ENCODE measurements at places on chromosomes 1 and 21.

DNA sequence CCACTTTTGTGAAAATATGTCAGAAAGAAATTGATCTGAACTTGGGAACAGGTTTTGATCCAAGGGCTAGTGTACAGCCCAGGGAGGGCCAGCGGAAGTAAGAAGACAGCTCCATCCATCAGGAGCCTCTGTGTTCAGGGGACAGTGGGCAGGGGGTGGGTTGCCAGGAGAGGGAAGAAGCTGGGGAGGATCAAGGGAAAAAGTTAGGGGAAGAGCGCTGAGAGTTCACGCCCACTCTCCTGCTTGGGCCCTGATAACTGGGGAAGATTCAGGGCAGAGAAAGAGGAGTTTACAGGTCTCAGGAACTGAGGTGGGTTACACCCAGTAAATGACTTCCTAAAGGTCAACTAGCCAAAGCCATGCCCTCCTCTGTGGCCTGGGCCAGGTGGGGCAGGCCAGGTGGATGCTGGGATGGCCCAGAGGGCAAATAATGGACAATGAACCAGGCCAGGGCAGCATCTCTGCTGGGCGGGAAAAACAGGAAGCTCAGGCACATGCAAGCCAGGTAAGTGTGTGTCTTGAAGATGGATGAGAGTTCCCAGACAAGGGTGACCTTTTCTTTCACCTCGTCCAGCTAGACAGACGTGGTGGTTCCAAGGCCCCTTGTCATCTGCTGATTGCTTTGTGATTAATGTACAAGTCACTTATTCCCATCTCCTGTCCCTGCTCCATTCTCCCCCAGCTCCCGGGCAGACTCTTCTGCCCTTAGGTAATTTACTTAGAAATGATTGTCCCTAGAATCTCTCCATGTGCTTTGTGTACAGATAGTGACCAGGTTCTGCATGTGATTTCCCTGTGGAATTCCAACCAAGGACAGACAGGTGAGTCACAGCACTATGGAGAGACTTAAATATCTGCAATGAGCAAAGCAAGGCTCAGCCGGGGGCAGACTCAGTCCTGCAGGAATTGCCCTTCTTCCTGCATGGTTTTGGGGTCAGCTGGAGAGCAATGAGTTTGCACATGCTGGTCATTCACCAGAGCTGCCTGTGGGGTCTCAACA is 57.0 kb downstream of the MDM4 start:
- no peak for DNase-seq

GRCh38 chr1:30758785-30759380 is 1.3 kb upstream of the LAPTM5 start:
- peak; percentile 18 for DNase-seq

- no peak for DNase-seq
Measured at GRCh38 chr1:224689374-224689773, 73.3 kb downstream of the CNIH3 start.

DNA sequence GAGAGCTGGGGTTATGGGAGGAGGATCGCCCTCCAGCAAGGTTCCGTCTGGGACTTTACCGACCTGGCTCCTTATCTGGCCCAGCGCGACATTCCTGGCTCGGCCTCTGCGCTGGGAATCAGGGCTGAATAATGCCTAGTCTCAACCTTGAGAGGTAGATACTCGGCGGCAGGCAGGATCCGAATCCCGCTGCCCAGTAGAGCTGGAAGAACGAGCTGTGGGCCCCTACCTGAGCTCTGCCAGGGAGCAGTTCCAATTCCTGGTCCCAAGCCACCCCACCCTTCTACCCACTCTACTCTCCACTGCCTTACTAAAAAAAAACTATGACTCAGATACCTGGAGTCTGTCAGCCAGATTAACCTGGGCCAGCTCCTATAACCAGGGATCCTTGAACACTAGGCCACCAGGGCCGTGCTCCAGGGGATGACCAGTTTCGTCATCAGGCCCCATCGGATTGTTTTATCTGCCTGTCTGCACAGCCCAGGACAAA is 53.6 kb downstream of the RHBG start:
- DNase-seq = no peak

DNA sequence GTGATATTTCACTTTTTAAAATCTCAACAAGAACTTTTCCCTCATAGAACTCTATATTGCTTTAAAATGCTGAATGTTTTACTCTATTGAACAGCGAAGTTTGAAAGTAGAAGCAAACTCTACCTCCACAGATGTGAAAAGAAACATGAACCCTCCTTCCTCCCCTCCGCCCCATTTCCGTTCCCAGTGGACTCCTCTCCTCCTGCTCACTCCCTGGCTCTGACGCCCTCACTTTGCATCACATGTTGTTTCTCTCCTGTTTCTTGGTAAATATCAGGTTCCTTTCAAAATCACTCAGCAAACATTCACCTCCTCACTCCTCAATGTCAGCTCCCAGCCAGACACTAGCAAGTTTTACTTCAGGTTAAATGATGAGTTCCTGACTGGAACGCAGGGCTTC is 34.6 kb downstream of the KCNH1 start:
- DNase-seq = no peak

- DNase-seq = peak; percentile 19
Measured at GRCh38 chr1:221704306-221704705, 37.6 kb downstream of the DUSP10 start.

GRCh38 chr1:36988741-36989193 is 45.5 kb downstream of the GRIK3 start:
- no peak for DNase-seq

GRCh38 chr1:22282364-22282995 is 139.6 kb upstream of the WNT4 start:
- no peak for DNase-seq

GRCh38 chr1:52386458-52386857 is 17.8 kb downstream of the ORC1 start:
- no peak for DNase-seq

GRCh38 chr1:220893701-220894024 is 14.4 kb downstream of the HLX start:
- DNase-seq = no peak

GRCh38 chr21:14243874-14244273 is 27.9 kb downstream of the RBM11 start:
- DNase-seq = no peak

DNA sequence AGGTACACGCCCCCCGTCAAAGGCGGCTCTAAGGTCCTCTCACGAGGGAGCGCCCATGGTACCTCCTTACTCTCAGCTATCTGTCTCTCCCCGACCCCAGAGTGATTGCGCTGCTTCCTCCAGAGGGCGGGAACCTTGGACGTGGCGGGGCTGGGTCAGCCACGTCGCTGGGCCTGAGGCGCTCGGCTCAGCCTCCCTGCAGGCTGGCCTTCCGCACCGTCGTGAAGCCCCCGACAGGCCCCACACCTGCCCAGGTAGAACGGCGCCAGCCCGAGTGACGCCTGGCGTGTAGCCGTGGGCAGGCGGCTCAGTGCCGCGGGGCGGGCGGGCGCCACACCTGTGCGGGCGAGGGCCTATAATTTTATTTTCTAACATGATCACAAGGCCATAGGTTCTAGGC is 122.2 kb upstream of the BEND5 start:
- no peak for DNase-seq

DNA sequence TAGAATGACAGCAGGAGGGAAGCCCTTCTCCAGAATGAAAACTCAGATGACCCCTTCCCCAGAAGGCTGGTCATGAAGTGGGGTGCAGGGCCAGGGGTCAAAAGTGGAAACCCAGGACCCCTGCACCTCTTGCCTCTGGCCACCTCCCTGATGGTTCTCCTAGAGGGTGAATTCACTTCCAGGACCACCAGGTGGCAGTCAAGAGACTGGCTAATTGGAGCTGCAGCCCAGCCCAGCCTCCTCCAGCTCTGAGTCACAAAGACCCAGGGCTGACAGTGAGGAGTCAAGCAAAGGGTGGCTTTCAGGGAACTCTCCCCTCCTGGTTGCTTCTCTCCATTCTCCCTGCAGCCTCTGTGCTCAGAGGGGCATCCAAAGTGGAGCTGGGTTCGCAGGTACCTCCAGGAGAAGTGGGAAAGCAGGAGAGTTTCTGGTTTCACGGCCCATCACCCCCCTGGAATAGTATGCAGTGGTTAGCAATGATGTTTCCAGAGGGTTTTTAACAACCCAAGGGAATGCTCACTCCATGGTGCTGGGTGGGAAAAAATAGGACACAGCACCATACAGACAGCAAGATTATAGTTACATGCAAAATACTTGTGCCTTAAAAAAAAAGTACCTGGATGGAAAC is 6.1 kb upstream of the EPHB2 start:
- DNase-seq = peak; percentile 94

DNA sequence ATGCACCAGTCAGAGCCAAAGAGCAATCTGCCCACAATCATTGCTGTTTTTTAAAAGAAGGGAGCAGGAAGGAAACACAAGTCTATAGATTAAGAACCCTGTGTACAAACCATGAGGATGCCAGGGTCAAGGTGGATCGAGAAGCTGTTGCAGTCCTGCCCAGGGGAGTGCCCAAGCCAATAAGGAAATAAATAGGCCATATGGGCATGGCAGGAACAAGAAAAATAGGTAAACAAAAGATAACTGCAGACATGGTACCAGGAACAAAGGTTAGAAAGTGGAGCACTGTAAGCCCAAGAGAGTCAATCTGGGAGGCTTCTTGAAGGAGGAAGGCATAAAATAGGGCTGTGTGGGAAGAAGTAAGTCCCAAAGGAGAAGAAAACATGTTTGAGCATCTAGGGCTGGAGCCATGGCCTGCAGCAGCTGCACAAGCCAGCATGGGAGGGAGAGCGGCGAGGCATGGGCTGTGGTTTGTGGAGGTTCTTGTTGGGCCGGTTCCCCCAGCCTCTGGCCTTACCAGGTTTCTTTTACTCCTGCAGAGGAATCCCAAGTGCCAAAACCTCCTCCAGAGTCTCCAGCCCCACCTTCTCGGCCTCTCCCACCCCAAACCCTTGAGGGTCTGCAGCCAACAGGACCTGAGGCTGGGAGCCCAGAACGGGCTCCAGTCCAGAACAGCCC is 13.6 kb downstream of the INAVA start:
- no peak for DNase-seq

DNA sequence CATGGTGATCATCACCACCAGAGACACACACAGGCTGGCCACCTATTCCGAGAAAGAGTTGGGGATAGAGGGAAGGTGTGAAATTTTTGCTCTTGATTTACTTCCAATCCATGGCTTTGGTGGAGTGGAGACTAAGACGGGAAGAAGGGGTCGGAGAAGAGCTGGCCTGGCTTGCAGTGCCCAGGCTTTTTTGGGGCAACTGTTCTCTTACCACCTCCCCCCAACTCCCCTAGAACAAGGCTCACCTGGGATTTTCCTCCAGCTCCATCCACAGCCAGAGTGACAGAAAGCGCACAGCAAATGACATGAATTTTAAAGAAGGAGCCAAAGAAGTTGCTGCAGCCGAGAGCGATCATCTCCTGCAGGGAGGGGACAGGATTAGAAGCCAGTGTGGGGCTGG is 16.0 kb downstream of the SLC26A9 start:
- DNase-seq = no peak

- DNase-seq = peak; percentile 47
Measured at GRCh38 chr1:166164995-166165660, 1.7 kb downstream of the FAM78B start.

GRCh38 chr1:6272452-6272851 is 11.6 kb upstream of the GPR153 start:
- DNase-seq = no peak

DNA sequence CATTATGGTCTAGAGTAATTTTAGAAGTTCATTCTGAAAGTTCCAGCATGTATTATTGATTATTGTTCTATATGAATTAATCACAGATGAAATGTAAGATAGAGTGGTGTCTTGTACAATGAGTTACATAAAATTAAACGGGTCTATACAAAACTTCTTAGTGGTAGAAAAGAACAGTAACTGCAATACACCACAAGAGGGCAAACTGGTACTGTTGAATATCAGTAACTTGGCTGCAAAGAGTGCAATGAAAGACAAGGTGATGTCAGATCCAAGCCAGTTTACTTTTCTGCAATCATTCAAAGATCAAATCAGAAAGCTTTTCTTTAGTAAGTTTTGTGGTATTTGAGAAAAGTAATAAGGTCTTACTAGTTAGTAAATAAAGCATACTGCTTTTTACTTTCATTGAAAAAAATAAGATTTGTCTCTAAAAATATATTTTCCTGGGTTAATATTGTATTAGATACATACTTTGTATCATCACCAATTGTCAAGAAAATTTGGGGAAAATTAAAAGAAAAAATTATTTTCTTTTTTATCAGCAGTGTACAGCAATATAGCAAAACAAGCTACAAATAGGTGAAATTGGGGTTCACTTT is 66.4 kb upstream of the BTG3 start:
- DNase-seq = peak; percentile 71

DNA sequence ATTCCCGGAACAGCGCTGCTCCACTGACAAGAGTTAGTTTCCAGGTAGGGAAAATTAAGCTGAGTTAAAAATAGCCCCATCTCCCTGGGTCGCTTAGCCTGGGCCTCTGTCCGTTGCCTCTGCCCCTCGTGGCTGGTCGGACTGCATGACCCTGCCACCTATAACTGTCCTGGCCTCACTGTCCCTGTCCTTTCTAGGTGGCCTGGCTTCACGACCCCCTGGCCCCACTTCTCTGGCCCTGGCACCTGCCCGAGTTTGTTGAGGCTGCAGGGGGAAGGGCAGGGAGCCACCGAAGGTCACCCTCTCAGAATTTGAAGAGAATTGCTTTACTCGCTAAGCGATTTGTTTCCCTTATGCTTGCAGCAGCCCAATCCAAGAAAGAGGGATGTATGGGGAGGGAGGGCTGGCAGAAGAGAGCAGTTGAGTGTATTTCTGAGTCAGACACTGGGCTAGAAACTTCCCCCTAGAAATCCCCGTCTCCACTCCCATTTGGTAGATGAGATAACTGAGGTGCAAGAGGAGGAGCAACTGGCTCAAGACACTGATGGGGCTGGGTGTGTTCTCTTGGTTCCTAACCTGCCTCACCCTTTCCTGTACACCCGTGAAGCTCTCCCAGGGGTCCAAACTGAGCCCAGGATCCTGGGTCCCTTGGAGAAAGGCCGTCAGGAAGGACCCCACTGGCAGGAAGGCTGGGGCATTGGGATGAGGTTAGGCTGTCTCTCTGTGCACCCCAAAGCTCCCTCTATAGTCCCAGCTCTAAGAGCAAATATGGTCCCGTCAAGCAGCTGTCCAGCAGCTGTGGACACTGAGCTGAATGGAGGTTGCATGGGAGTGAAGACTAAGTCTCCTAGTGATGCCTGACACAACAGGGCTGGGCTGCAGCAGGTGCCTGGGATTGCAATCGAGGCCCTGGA is 2.9 kb upstream of the EDN2 start:
- no peak for DNase-seq

- DNase-seq = no peak
Measured at GRCh38 chr21:46117586-46118315, 19.8 kb downstream of the COL6A2 start.

Data from AG08395 (cell line).